NCI-H526 treated with DMSO at 0.1 percent for 48 hours (cell line): ENCODE measurements at places on chromosomes 16 and 17.

- DNase-seq: no peak
Observed at GRCh38 chr17:27458524-27458908, 2.3 kb downstream of the KSR1 start.

DNA sequence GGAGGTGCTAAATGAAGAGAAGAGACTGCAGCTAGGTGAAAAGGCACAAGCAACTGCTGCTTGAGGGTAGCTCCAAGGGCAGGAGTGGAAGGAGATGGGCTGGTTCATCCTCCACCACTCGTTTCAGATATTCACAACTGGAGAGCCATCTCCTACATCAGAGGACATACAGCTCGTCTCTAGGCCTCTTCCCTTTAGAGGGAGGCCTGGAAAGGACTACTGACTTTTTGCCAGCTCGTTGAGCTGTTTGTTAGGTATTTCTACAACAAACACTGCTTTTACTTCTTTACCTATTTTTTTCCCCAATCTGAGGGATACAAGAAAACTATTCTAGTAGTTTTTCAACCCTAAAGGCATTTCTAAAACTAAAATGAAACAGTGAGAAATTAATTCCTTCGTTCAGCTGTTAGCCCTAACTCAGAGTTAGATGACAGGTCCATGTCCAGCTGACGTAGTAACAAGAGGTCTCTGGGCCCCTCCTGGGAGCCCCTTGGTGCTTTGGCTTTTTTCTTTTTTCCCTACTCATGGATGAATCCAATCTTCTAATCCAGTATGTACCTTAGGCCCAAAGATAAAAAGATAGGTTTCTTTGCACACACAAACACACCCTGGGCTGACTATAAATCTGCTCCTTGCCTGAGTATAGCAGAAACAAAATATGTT lies 47.8 kb upstream of the TBX2 start:
- DNase-seq: no peak

DNA sequence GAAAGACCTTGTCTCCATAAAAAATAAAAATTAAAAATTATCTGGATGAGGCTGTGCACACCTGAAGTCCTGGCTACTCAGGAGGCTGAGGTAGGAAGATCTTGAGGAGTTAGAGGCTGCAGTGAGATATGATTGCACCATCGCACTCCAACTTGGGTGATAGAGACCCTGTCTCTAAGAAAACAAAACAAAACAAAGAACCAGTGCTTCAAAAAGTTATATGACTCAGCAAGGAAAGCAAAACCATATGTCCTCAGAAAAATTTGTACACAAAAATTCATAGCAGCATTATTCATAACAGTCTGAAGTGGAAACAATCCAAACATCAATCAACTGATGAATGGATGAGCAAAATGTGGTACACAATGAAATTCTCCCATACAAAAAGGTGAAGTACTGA lies 48.9 kb downstream of the SLFN5 start:
- no peak for DNase-seq

GRCh38 chr17:1782171-1782567 lies 20.3 kb downstream of the SERPINF1 start:
- no peak for DNase-seq

DNA sequence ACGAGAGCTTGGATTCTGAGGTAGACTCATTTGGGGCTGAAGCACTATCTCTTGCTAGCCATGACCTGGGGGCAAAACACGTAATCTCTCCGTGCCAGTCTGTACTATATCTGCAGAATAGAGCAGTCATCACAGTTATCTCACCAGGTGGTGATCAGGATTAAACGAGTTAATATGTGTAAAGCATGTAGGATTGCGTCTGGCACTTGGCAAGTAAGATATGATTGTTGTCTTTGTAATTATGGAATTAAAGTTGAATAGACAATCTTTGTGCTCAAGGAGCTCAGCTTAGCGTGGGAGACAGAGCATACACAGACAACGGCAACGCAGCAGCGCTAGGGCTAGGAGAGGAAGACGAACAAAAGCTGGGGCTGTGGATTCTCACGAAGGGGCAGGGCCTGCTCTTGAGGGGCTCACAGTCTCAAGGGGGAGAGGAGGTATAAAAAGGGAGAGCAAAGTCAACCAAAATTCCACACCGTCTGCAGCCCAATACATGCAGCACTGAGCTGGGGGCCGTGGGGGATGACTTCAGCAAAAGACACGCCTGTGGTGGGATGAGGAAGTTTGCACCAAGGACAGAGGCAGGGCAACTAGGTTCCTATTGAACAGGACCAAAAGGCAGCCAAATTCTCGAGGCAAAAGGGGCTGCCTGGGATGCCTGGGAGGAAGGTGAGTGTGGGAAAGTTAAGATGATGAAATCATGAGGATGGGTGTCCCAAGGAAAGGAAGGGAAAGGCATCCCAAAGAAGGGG lies 68.6 kb downstream of the SDK2 start:
- no peak for DNase-seq

DNA sequence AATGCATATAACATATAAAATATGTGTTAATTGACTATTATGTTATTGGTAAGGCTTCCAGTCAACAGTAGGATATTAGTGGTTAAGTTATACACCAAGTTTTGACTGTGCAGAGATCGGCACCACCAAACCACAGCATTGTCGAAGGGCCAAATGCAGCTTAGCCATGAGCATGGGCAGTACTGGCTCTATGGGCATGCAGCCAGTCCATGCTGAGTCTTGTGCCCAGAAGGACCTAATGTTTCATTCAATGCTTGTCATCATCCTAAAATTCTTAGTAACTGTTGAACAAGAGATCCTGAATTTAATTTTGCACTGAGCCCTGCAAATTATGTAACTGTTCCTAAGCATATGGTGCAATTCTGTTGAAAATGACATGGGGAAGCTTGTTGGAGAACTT lies 233.4 kb upstream of the HS3ST3A1 start:
- DNase-seq: no peak

DNA sequence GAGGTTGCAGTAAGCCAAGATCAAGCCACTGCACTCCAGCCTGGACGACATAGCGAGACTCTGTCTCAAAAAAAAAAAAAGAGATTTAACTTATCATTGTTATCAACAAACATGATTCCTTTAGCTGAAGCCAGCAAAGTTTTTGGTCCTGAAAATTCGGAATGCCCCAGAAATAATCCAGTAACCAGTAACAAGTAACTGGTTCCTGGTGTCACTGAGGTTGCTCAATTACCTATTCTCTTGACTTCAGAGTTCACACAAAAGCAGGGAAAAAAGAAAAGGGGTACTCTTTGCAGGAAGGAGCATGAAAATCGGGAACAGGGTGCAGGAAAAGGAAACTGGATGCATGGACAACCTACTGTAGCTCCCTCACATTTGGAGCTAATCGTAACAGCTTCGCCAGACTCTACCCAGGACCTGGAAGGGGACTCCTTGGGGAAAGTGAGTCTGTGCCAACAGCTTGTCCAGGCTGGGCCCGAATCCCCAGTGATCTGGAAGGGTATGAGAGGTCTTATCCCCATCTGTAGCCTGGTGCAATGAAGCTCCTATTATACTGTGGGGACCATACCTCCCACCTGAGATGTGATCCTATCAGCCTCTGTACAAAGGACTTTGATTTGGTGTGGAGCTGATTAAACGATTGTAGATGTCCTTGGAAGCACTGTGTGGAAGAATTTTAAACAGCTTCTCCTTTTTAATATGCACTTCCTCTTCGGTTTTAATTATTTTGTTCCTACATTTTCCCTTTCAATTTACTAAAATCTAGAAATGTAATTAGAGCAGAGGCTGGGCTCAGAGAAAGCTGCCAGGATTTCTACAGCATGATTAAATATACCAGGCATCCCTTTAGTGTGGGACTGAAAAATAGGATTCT lies 3.4 kb upstream of the SPOP start:
- no peak for DNase-seq

DNA sequence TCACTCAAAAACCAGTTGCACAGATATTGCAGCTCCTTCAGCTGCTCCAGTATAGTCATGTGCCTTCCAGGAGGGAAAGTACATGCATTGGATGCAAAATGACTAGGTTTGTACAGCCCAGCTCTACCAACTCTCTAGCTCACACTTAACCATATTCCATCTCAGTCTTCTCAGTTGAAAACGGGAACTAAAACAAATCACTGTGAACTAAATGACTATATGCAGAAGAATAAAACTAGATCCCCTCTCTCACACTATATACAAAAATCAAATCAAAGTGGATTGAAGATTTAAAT lies 24.9 kb downstream of the DCUN1D3 start:
- no peak for DNase-seq

DNA sequence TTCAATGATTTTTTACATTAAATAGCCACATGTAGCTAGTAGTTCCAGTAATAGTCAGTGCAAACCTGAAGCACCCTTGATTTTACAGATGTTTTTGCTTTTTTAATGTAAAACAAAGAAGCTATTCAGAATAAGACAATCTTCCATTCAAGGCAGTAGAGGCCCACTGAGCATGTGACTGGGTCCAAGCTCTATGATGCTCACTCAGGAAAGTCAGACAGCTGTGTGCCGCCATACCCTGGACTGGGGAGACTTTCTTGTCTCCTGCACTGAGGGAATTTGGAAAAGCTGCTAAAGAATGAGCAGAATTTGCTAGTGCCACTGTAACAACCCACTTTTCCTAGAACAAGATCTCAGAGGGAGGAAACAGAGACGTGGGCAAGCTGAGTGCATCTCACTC lies 11.5 kb downstream of the CENPN start:
- DNase-seq: no peak

- DNase-seq: no peak
Observed at GRCh38 chr16:30771726-30772125, 9.6 kb downstream of the RNF40 start.

- no peak for DNase-seq
Observed at GRCh38 chr17:80251966-80252365, 8.7 kb upstream of the RNF213 start.

DNA sequence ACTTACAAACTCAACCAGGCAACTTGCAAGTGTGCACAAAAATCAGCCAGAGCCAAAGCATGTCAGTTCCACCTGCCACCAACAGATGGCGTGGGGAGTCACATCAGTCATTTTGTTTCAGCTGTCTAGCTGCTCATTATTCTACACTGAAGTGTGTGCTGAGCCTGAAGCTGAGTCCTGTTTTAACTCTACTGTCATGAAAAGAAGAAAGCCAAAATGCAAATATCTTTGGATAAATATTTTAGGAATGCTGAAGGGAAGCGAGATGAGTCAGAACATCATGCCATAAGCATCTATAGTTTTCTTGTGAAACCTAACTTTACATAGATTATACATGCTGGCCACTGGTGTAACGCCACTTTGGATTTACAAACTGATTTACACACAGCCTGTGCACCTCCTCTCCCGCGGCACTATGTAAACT lies 172.6 kb downstream of the CDK5R1 start:
- DNase-seq: peak; percentile 50

GRCh38 chr17:69239611-69240600 lies 11.3 kb upstream of the ABCA10 start:
- no peak for DNase-seq

GRCh38 chr16:10751291-10751697 lies 7.7 kb downstream of the NUBP1 start:
- DNase-seq: no peak

DNA sequence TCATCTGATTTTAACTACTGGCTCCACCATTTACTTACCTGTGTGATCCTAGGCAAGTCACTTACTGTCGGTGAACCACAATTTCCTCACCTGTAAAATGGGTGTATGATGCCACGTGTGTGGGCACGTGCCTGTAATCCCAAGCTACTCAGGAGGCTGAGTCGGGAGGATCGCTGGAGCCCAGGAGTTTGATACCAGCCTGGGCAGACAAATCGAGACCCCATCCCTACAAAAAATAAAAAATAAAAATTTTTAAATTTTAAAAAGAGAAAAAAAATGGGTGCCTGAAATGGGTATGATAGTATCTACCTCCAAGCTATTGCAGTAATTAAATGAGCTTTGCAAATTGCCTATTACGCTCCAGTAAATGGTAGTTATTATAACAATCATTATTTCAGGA lies 225.3 kb downstream of the CCDC182 start:
- no peak for DNase-seq

- no peak for DNase-seq
Observed at GRCh38 chr16:21274172-21274726, 3.8 kb downstream of the CRYM start.

- no peak for DNase-seq
Observed at GRCh38 chr17:979212-979538, 401 bp downstream of the NXN start.

GRCh38 chr16:84013787-84014569 lies 28.6 kb downstream of the SLC38A8 start:
- peak; percentile 97 for DNase-seq

GRCh38 chr17:4420692-4421131 lies 13.0 kb upstream of the SPNS3 start:
- DNase-seq: no peak

- DNase-seq: no peak
Observed at GRCh38 chr16:66057057-66057456, 309.4 kb upstream of the CDH5 start.

DNA sequence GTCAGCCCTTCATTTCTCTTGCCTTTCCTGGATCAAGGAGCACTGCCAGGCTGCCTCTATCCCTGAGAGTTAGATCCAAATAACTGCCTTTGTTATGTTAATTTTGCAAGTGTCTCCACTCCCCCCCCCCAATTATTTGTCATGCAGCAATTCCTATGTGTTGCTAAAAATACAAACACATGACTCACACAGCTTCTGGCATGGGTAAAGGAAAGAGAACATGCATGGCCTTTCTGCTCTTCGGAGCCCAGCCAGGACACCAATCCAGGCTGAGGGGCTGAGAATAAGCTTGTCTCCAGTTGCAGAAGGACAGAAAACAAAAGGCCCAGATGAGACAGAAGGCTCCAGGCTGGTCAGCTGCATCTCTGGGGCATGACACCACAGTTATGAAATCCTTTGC lies 148.0 kb upstream of the TNRC6C start:
- DNase-seq: no peak

DNA sequence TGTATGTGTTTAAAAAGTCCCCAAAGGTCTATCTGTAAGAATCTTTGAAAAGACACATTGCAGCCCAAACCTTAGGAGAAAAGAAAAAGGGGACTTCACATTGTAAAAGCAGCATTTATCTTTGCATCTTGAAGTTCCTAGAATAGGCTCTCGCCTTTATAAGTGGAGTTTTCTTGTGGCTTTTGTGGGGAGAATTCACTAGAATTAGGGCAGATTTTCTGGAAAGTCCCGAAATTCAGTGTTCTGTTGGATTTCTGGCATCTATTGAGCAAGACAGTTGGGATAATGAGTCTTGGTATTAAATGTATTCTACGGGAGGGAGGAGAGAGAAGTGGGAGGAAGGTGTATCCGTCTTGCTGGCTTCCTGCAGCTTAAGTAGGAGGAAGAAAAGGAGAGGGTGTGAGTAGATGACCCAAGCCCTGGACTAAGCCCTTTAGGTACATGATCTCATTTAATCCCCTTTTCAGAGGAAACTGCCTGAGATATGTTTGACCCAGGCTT lies 62.6 kb downstream of the PRKCA start:
- no peak for DNase-seq

DNA sequence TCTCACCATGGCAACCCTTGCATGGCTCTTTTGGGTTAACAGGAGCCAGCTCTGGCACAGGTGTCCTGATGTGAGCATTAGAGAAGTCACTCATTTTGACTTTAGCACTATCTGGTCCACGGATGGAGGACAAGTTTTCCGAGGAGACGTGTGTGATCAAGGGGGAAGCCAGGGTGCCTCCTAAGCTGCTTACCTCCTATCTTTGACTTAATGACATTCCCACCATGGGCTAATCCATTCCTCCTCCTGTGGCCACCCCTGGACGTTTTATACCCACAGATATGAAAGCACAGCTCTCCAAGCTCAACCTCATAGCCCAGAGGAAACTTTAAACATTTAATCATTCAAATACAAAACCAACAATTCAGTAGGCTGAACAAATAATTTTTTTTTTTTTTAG lies 18.8 kb downstream of the MPP2 start:
- no peak for DNase-seq
